Right kidney (tissue), 9 donors: ENCODE measurements at places on chromosomes 7 and 10.

- DNase-seq = peak; percentile 45
These were observed 22.6 kb upstream of the AKR1C3 start for GRCh38 chr10:5071411-5072198.

DNA sequence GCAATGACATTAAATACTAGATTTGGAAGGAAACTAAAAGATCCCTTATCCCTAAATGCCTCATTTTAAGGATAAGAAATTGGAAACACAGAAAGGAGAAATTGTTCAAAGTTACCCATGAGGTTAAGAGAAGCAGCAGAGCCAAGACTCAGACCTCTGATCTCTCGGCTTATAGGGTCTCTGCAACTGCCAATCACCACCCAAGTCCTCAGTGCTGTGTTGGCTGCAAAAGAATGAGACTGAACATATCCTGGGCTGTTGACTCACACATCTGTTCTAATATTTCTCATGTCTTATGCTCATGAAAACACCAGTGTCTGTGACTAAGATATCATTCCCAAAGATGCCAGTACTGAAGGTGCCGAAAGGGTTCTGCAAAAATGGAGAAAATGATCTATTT lies 153.3 kb downstream of the XPNPEP1 start:
- DNase-seq = no peak

DNA sequence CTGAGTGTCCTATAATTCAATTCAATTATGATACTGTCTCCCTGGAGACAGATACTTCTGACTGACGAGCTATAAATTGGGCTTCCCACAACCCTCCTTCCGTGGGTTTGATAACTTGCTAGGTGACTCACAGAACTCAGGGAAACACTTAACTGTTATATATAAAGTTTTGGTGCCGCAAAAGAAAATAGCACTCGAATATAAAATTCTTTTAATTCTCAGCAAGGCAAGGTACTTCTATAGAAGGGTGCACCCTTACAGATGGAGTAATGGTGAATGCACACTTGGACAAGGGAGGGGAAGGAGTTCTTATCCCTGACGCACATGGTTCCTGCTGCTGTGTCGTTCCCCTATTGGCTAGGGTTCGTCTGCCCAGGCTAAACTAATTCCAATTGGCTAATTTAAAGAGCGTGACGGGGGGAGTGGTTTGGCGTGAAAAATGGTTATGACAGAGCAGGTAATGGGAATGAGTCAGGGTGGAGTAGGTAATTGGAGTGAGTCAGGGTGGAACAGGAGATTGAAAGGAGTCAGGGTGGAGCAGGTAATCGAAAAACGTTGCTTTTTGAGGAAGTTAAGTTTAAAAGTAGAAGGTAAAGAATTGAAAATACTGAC lies 20.8 kb upstream of the GHITM start:
- DNase-seq = no peak

DNA sequence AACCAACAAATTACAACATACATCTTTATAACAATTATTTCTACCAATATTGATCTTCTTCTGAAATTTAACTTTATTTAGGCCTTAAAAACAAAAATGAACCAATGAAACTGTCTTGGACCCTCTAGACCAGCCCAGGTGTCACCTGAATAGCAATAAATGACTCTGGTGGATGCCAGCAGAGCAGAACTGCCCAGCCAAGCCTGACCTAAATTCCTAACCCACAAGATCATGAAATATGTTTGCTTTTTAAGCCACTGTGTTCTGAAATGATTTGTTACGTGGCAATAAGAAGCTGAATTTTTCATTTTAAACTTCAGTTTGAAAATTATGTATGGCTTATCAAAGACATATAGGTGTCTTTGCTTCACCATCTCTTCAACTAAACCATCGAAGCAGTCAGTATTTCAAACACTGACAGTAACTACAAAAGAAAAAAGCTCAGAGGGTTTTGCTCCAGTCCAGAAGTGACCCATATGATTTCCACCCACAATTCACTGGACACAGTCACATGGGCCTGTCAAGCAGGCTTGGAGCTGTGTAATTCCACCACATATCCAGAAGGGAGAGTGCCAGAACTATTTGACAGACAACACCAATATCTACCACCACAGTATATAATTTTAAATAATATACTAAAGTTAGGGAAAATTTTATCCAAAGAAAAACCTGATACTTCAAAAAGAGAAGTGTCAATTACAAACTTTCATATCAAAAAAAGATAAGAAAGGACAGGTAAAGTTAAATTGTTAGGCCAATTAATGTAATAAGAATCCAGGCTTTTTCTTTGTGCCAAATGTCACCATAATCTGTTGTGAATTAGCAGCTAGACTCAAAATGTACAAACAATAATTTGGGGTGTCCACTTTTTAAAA lies 94.5 kb downstream of the KMT2C start:
- peak; percentile 21 for DNase-seq

- no peak for DNase-seq
These were observed 901.2 kb downstream of the KCNMA1 start for GRCh38 chr10:76736392-76736791.
